ENCODE measurements at places on chromosomes 2 and 18. TPM values are rescaled to one million over a fixed set of nuclear protein-coding genes. Genes with fewer than 3 reads are reported as not detected.

DNA sequence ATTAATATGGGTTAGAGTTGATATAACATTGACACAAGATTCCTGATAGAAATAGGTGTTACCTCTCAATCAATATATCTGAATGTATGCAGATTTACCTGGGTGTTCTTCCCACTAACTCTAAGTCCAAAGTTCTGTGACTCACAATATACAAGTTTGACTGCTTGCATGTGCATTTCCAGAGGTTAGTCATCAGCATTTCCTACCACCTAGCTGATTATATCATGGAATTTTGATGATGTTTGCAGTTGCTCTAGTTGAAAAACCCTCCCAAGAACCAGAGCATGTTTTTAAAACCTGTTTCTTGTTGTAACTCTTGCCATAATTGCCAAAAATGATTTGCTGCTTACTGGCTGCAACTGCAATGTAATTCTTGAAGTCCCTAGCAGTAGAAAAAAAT lies 15.0 kb upstream of the DSG1 start:
- peaks cover 17% of the 10 kb centered on the region for H3K4me1 ChIP-seq
- H3K27me3 ChIP-seq = no peaks in the 10 kb centered on the region
- no peak for DNase-seq
- no peak overlapping the region for H3K4me3 ChIP-seq

DNA sequence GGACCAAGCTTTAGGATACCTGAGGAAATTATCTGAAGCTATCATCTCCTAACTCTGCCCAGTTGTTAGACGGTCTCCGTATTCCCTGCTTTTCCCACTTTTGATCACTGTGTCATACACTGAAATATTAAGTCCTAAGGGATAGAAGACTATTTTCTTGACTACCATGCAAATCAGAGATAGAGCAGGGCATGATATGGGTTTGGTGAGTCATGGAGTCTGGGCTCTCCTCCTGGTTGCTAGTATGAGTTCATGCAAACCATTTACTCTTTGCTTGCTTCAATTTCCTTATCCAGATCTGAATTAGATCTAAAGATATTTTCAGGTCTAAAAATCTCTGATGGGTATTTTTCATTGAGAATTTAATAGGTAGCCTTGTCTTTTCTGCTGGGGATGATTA lies 55.0 kb downstream of the EHBP1 start:
- H3K27me3 ChIP-seq = no peaks in the 10 kb centered on the region
- no peak overlapping the region for H3K4me3 ChIP-seq
- no peaks in the 10 kb centered on the region for H3K4me1 ChIP-seq

GRCh38 chr2:26597197-26597596 lies 44.0 kb downstream of the CIB4 start:
- H3K36me3 ChIP-seq = no peaks in the 10 kb centered on the region
- H3K27ac ChIP-seq = no peak overlapping the region
- no peak for DNase-seq
- H3K27me3 ChIP-seq = peaks cover 43% of the 10 kb centered on the region

- no peak overlapping the region for H3K4me3 ChIP-seq
- H3K36me3 ChIP-seq = no peaks in the 10 kb centered on the region
- peaks cover 33% of the 10 kb centered on the region for H3K4me1 ChIP-seq
- H3K27ac ChIP-seq = peak overlapping the region; percentile 67
Observed at GRCh38 chr18:23154823-23155500, 19.7 kb downstream of the CABLES1 start.

- H3K36me3 ChIP-seq = no peaks in the 10 kb centered on the region
- no peak overlapping the region for H3K4me3 ChIP-seq
- peak overlapping the region; percentile 45 for H3K27ac ChIP-seq
- no peaks in the 10 kb centered on the region for H3K27me3 ChIP-seq
- peaks cover 14% of the 10 kb centered on the region for H3K4me1 ChIP-seq
Observed at GRCh38 chr2:9153643-9153980, 53.0 kb upstream of the ASAP2 start.

- H3K4me1 ChIP-seq = peaks cover 11% of the 10 kb centered on the region
- no peaks in the 10 kb centered on the region for H3K36me3 ChIP-seq
- H3K27me3 ChIP-seq = no peaks in the 10 kb centered on the region
- H3K27ac ChIP-seq = no peak overlapping the region
- H3K4me3 ChIP-seq = no peak overlapping the region
Observed at GRCh38 chr18:42305869-42306593, 351.0 kb downstream of the PIK3C3 start.

GRCh38 chr2:238926761-238927611 lies 79.1 kb downstream of the TWIST2 start:
- DNase-seq = peak; percentile 57
- no peaks in the 10 kb centered on the region for H3K4me1 ChIP-seq
- H3K36me3 ChIP-seq = no peaks in the 10 kb centered on the region
- H3K27me3 ChIP-seq = peaks cover 5% of the 10 kb centered on the region
- no peak overlapping the region for H3K4me3 ChIP-seq

GRCh38 chr18:39172695-39173421 lies 1607.3 kb upstream of the CELF4 start:
- DNase-seq = no peak
- H3K4me3 ChIP-seq = no peak overlapping the region
- H3K4me1 ChIP-seq = no peaks in the 10 kb centered on the region
- no peak overlapping the region for H3K27ac ChIP-seq
- no peaks in the 10 kb centered on the region for H3K27me3 ChIP-seq

- no peaks in the 10 kb centered on the region for H3K36me3 ChIP-seq
- peak; percentile 70 for DNase-seq
- H3K4me1 ChIP-seq = peaks cover 18% of the 10 kb centered on the region
- no peaks in the 10 kb centered on the region for H3K27me3 ChIP-seq
- peak overlapping the region; percentile 73 for H3K4me3 ChIP-seq
- no peak overlapping the region for H3K27ac ChIP-seq
Observed at GRCh38 chr2:25981596-25982272, 563 bp downstream of the KIF3C start.

DNA sequence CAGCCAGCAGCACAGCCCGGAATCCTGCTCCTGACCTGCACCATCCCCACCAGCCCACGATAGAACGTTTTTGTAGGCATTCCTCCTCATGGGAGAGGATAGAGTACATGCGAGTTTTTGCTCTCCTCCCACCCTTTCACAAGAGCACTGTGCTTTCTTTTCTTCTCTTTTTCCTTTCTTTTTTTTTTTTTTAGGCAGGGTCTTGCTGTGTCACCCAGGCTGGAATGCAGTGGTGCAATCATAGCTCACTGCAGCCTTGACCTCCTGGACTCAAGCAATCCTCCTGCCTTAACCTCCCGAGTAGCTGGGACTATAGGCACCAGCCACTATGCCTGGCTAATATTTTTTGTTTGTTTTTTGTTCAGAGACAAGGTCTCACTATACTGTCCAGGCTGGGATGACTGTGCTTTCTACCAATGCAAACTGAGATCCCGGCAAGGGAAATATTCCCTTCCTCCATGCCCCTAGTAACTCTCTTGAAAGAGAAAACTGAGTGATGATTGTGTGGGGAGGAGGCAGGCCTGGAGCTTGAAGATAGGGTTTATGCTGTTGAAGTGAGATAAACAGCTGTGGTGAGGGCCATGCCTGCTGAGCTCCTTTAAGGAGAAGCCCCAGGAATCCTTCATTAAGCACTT lies 82.6 kb upstream of the TXNDC2 start:
- no peaks in the 10 kb centered on the region for H3K27me3 ChIP-seq
- H3K4me3 ChIP-seq = no peak overlapping the region
- no peak overlapping the region for H3K27ac ChIP-seq
- no peaks in the 10 kb centered on the region for H3K36me3 ChIP-seq
- DNase-seq = no peak
- peaks cover 24% of the 10 kb centered on the region for H3K4me1 ChIP-seq

- H3K4me3 ChIP-seq = no peak overlapping the region
- no peaks in the 10 kb centered on the region for H3K36me3 ChIP-seq
- H3K27me3 ChIP-seq = no peaks in the 10 kb centered on the region
- no peak overlapping the region for H3K27ac ChIP-seq
Observed at GRCh38 chr2:9654452-9655100, 23.8 kb upstream of the YWHAQ start.

DNA sequence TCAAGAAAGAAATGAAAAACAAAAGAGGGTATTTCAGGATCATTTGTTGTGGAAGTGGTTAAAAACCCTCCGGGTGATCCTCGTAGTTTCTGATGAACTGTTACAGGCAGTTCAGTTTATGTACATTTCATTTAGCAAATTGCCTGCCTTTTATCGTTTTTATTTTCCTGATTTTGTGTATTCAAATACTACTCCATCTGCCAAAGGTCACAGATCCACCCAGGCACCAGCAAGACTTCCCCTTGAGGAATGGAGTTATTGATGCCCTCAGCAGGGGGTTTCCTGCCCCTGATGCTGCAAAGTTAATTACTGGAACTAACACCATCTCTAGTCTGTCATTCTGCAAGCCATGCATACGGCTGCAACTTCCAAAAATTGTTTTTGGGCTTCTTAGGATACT lies 641.9 kb downstream of the SLC4A3 start:
- no peaks in the 10 kb centered on the region for H3K36me3 ChIP-seq
- no peaks in the 10 kb centered on the region for H3K27me3 ChIP-seq
- no peak overlapping the region for H3K27ac ChIP-seq

DNA sequence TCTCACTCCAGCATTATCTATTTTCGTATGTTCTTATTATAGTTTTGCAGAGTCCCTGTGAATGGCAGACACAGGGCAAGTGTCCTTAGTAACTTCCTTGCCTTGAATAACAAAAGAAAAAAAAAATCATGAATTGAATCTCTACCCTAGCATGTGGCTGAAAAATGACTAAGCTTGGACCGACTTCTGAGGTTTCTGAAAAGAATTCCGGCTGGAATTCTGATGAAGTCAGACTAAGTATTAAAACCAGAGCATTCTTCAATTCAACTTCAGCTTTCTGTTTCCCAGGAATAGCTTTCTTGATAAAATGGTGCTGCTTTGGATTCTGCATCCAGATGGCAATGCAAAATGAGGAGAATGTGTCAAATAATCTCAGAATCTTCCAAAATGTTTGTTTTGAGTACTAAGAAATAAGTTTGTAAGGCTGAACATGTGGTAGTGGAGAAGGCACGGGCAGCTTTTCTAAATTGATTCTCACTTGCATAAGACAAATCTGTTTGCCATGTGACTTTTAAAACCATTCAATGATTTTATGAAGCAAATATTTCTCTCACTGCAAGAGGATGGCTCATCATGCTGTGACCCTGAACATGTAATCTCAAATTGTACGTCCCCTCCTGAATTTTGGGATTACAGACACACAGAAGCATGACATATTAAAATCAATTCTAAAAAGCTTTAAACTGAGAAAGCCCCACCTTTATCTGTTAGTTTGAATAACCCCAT lies 1462.8 kb upstream of the LRRTM1 start:
- no peaks in the 10 kb centered on the region for H3K27me3 ChIP-seq
- H3K27ac ChIP-seq = no peak overlapping the region
- no peak overlapping the region for H3K4me3 ChIP-seq
- H3K4me1 ChIP-seq = no peaks in the 10 kb centered on the region
- H3K36me3 ChIP-seq = no peaks in the 10 kb centered on the region

DNA sequence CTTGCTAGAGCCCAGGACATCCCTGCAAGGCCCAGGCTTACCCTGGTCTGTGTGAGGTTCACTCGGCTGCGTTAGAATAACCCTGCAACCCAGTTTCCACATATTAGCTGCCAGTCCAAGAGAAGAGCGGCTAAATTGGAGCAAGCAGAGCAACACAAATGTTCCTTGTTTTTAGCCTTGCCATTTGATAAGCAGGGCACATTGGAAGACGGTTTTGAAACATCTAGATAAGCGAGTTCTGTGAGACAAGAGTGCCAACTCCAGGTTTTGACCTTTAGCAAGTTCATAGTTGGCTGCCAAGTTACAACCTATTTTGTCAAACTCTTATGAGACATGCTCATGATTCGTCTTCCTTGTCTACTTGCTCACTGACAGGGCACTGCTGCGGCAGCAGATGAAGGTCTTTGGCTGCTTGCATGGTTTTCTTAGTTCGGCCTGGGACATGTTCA lies 23.5 kb downstream of the DPP4 start:
- no peak for DNase-seq
- H3K4me3 ChIP-seq = no peak overlapping the region
- H3K4me1 ChIP-seq = peaks cover 6% of the 10 kb centered on the region
- peak overlapping the region; percentile 25 for H3K27ac ChIP-seq
- no peaks in the 10 kb centered on the region for H3K27me3 ChIP-seq

DNA sequence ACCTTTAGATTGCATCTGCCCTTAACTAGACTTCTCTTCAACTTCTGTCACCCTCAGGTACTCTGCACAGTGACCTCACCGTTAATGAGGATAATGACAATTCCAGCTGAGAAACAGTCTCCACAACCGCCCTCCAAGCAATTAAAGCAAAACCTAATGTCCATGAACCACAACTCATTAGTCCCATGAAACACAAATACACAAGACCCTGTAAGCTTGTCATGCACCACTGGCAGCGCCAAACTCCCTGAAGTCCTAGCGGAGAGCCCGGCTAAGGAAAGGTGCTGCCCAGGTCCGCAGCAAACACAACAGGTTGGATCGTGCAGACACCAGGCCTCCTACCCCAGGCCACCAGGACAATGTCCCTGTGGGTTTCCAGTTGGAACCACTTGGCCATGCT lies 7.4 kb downstream of the SMAD7 start:
- H3K4me1 ChIP-seq = peaks cover 95% of the 10 kb centered on the region
- no peaks in the 10 kb centered on the region for H3K27me3 ChIP-seq
- no peak overlapping the region for H3K4me3 ChIP-seq
- peak overlapping the region; percentile 56 for H3K27ac ChIP-seq

GRCh38 chr18:40911582-40912254 lies 1043.3 kb upstream of the PIK3C3 start:
- no peak for DNase-seq
- H3K4me1 ChIP-seq = no peaks in the 10 kb centered on the region
- H3K36me3 ChIP-seq = no peaks in the 10 kb centered on the region
- no peaks in the 10 kb centered on the region for H3K27me3 ChIP-seq
- H3K4me3 ChIP-seq = no peak overlapping the region
- no peak overlapping the region for H3K27ac ChIP-seq

DNA sequence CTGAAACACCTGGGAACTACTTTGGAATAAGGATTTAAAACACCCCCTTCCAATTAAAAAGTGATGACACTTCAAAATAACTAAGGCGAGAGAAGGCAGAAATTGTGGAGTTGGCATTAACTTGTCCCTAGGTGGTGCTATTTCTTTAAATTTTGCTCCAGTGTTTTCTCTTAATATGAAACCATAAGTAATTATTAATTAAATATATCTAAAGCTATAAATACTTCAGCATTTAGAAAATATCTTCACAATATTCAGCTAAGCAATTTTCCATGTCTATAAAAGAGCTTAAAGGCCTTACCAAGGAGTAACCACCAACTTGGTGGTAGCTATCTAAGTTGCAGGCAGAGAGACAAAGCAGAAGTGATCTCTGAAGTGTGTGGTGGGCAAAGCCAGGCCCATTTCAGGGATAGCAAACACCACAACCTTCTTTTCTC lies 186.8 kb upstream of the PGAP1 start:
- H3K36me3 ChIP-seq = no peaks in the 10 kb centered on the region
- no peaks in the 10 kb centered on the region for H3K27me3 ChIP-seq
- peaks cover 12% of the 10 kb centered on the region for H3K4me1 ChIP-seq
- H3K4me3 ChIP-seq = no peak overlapping the region
- no peak for DNase-seq

- H3K36me3 ChIP-seq = no peaks in the 10 kb centered on the region
- no peaks in the 10 kb centered on the region for H3K27me3 ChIP-seq
- DNase-seq = no peak
Observed at GRCh38 chr2:105038383-105039061, 653 bp downstream of the MRPS9 start.

Gene CTAGE1
- total RNA-seq = not detected

Gene GKN2
- not detected for total RNA-seq

Gene DSG2
- 28.7 TPM for total RNA-seq

Gene SCN7A
- 3.6 TPM for total RNA-seq

Gene NEU2
- total RNA-seq = 19.9 TPM

Data from suprapubic skin (tissue), 4 donors.